Thoracic aorta (tissue), 2 donors: ENCODE measurements at places on chromosomes 4 and X.

DNA sequence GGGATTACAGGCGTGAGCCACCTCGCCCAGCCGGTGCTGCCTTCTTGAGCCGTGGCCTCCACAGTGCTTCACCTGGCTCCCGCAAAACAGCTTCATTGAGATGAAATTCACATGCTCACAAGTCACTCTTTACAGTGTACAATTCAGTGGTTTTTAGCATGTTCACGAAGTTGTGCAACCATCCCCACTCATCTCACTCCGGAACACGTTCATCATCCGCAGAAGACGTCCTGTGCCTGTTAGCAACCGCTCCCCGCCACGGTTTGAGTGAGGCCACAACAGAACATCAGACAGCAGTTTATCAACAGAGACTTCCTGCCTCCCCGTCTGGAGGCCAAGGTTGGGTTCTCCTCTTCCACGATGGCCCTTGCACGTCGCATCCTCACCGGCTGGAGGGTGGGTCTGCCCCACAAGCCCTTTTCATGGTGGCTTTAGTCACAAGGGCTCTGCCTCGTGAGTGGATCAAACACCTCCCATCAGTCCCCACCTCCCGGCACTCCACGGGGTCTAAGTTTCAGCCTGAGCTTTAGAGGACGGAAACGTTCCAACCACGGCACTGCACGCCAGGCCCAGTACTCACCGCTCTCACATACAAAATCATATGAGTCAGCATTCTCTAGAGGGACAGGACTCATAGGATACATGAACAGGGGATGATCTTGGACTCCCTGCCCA is 29.6 kb upstream of the SPON2 start:
- no peak for DNase-seq

GRCh38 chr4:2797545-2798305 is 4.8 kb downstream of the SH3BP2 start:
- no peak for DNase-seq

DNA sequence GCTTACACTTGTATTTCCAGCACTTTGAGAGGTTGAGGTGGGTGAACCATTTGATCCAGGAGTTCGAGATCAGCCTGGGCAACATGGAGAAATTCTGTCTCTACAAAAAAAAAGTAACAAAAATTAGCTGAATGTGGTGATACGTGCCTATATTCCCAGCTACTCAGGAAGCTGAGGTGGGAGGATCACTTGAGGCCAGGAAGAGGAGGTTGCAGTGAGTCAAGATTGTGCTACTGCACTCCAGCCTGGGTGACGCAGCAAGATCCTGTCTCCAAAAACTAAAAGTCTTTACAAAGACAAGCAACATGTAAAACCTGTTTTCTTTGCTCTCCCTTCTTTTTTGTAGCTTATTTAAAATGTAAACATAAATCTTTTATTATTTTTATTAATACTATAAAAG is 1156.1 kb downstream of the FAT4 start:
- no peak for DNase-seq

GRCh38 chr4:138678985-138679746 is 336.4 kb upstream of the NOCT start:
- no peak for DNase-seq

GRCh38 chrX:149208307-149208706 is 296.8 kb downstream of the IDS start:
- DNase-seq: no peak

DNA sequence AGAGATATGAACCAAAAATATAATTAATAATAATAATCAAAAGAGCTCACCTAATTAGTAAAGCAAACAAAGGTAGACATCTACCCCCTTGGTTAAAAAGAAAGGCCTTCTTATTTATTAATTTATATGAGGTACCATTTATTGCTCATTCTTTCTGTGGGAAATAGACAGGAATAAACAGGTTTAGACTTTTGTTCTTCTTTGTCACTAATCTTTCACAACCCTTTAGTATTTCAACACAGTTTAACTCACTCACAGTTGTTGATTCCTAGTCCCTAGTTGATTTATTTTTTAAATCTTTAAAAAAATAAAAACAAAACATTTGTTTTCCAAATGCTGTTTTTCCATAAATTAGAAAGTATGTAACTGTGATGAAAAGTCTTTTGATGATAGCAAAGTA is 5.6 kb downstream of the PPARGC1A start:
- DNase-seq: no peak

DNA sequence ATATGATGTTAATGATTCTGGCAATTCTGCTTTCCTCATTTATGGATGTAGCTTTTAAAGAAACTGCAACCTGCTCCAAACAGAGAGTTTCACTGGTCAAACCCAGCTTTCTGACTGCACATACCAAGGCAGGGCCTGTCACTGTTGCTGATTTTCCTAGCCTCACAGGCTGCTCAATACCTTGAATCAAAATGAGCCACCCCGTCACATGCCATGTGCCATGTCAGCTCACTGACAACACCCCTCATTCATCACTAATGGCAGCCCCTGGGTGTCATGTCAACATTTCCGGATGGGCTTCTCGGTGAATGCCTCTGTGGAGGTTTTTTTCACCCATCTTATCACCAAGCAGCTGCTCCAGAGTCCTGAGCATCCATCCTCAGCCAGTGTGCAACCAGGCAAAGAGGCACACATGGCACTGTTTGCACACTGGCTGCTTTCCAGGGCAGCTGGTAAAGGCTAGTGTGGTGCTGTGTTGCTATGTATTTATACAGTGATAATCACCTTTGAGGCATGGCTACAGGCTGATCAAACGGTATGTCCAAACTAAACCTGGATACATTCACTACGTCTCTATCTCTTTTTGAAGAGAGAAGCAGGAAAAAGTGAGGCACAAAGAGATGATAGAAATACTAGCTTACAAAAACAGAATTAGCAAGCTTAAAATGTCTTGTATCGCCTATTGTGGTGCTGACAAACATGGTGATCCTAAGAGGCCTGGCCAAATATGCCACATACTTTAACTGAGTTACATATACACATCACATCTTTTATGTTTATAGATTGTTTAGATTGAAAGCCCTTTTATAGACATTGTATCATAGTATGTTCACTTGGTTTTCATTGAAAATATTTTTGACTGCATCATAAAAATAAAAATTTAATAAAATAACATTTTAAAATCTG is 94.6 kb upstream of the INPP4B start:
- DNase-seq: no peak

DNA sequence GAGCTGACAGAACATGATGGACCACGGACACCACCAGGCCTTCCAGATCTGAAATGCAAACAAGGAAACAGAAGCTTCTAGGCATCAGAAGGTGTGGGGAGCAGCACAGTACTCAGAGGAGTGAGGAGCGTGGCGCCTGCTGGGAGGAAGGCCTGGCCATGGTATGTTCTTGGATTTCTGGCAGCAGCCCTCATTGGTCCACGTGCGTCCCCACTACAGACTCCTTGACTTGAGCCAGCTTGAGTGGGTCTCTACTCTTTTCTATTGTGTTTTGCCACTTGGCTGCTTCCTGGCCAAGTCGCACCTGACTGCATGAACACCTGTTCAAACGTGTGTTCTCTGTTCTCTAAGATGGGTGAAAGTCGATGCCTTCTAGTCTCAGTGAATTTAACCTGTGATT is 18.0 kb downstream of the ZNF275 start:
- DNase-seq: no peak

DNA sequence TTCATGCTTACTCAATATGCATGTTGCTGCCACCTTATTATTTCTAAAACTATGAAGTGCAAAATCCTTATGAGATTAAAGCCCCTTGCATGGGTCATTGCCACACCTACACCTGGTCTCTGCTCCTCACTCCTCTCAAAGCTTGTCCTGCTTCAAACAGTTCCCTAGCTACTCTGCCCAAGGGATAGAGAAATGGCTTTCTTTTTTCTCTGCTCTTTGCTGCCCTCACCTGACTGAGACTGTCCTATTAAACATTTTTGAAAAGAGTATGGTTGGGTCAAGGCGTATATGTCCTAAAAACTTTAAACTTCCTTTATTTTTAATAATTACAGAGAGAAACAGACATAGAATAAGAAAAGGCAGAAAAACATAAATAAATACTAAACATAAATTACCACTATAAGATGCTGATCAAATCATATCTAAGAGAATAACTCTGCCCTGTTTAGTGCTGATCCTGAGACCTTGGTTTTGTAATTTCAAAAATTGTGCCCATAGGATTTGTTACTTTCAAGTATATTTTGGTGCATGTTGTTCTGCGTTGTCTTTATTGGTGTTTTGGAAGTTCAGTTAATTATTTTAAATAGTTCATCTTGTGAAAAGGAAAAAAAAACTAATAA is 704.9 kb upstream of the PABPC4L start:
- DNase-seq: no peak

- no peak for DNase-seq
These were observed 734.3 kb downstream of the STIM2 start for GRCh38 chr4:27594922-27595321.

DNA sequence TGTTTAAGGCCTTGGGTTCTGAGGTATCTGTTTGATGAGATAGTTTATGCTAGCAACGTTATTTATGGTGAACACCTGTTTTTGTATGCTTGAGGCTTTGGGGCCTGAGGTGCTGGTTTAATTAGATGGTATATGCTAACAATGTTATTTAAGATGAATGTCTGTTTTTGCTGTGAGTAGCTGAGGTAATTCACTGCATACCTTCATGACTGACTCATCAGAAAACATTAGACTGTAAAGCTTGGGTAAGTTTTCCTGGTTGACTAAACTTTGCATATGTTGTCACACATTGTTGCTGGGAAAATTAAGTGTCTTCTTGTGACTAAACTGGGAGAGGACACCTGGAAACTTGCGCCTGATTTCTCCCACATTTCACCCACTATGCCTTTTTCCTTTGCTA is 1026.6 kb downstream of the RAPGEF2 start:
- DNase-seq: no peak

- no peak for DNase-seq
These were observed 174.0 kb upstream of the FMR1 start for GRCh38 chrX:147737690-147738089.

GRCh38 chrX:48590203-48591103 is 6.8 kb upstream of the WDR13 start:
- DNase-seq: no peak

- no peak for DNase-seq
These were observed 1.6 kb downstream of the RPL10 start for GRCh38 chrX:154399527-154400368.

- no peak for DNase-seq
These were observed 87.9 kb downstream of the TET2 start for GRCh38 chr4:105234582-105234981.

DNA sequence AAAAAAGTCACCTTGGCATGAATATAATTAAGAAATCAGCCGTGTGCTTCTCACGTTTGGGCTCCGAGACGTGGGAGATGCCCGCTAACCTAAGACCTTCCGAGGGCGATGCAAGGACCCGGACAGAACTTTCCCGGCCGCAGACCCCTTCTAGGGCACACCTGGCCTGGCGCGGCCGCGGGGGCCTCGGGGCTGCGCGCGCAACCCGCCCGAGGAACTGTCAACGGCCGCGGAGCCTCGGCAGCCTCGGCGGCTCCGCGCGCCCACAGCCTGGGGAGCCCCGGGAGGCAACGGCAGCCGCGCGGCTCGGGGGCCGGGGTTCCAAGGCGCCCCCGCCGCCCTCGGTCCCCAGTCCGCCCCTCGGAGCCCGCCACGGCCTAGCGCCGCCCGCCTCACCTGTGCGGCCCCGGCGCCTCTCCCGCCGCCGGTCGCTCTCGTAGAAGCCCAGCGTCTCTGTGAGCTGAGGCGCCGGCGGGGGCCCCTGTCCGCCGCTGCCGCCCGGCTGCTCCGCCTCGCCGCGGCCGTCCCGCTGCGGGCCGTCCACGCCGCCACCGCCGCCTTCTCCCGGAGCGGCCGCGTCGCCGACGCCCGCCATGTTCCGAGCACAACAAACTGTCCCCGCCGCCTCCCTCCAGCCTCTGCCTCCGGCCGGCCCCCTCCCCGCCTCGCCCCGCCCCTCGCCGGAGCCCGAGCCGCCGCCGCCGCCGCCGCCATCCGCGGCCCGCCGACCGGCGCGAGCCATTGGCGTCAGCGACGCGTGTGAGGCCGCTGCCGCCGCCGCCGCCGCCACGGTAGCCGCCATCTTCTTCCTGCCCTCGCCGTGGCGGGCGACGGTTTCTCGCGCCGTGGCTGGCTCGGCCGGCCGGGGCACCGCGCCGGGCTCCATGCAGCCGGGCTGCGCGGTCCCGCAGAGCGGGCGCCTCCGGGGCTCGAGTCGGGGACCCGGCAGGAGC is at the start of gene TAPT1:
TSS of gene TAPT1 (minus strand) at position 609 of the 953 bp plus-strand sequence. CDS start at position 595, 14 bp downstream.
- DNase-seq: peak; percentile 9

DNA sequence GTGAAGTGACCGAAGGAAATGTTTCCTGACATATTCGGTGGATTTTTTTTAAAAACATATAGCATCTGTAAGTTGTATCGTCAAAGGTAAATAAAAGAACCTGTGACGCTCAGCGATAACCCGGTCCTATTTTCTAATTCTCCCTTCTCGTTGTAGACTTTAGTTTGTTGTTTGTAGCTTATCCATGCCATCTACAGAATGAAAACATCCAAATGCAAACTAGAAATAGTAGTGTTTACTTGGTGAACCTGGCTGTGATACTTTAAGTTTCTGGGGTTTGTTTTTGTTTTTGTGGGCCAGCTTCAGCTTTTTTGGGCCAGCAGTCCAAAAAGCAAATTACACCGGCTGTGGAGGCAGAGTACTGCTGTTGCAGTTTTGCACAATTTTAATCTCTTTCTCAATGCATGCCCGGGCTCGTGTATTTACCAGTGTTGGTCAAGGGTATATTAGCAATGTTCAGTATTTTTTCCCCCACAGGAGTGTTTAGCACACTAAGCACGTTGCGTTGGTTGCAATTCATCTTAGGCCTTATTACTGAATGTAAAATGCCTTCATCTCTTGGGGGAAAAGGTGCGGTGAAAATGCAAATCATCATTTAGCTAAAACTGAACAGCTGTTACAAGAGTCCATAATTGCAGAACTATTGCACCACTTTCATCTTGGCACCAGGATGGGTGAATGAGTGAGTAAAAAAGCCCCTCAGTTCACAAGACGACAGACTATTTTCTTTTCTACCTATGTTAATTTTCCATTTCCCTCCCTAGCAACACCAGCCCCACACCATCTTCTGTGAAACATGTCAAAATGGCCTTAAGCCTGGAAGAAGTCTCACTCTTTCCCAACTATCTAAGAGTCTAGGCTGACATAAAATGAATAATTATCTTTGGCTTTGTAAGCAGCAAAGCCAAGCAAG is 1.7 kb upstream of the CNOT6L start:
- no peak for DNase-seq

GRCh38 chr4:13492747-13493146 is 8.6 kb upstream of the RAB28 start:
- no peak for DNase-seq
